ENCODE measurements at places on chromosomes 7 and 10.
A peak's percentile ranks its signal among the peaks of the same experiment; 100 is the strongest.

DNA sequence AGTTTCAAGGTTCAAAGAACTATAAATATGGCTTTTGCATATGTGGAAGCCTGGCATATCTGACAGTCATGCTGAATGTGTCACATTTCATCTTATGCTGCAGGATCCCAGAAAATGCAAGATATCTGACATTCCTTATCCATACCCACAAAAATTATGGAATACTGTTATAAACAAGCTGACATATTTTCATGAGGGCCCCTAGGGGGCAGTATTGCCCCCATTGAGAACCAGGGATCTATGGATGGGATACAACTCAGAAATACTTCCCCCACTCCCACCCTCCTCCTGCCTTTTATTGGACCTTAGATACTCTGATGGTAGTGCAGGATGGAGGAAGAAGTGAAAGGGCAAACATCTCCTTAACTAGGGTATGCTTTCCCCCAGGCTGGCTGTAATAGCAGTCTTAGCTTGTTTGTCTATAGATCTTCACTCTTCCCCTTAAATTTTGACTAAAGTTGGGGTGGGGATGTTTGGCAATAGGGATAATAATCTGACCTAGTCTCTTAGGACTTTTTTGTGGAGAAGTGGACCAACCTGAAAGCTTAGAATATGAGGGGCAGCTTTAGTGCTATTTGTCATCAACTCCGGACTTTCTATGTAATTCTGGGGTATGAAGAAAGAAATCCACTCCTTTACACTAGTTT lies 3.5 kb upstream of the GNGT1 start:
- peak; percentile 66 for DNase-seq

DNA sequence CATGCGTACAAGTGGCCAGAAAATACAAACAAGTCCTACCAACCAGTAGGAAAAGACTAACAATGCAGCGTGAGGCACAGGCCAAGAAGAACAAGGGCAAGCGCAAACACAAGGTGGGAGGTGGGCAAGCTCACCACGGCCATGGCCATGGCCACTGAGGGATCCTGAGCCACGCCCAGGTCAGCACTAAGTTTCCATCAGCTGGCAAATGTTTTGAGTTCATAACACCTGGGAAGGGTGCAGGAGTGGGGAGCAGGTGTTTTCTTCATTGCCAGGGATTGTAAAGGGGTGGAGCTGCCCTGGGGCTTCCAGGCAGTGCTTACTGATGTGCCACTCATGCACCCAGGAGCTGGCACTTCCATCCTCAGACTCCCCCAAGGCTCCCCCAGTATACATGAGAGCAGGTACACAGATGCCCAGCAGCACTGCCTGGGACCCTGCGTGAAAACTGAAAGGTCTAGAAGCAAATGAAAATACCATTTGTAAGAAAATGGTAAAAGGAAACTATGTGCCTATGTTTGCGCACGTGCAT lies 139.2 kb upstream of the RET start:
- DNase-seq, result no peak

GRCh38 chr10:23021430-23021829 lies 73.9 kb upstream of the MSRB2 start:
- DNase-seq, result no peak

DNA sequence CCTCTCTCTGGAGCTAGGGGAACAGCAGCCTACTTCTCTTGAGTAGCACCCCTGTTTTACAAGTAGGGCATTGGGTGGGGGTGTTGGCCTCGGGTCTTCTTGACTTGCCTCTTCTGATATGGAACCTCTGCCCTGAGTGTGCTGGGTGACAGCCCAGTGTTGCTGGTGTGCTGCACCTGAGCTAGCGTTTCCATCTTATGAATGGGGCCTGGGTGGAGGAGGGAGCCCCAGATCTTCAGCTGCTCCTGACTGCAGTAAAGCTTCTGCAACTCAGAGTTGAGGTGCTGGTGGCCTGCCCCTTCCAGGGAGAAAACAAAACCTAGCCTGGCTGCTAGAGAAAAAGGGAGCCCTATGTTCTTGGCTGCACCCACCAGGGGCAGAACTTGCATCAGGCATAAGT lies 202.5 kb upstream of the SHH start:
- DNase-seq, result no peak

- no peak for DNase-seq
These were observed 2.7 kb downstream of the NKX1-2 start for GRCh38 chr10:124446830-124447750.

- peak; percentile 83 for DNase-seq
These were observed 134.6 kb downstream of the RNF216 start for GRCh38 chr7:5646846-5647245.

DNA sequence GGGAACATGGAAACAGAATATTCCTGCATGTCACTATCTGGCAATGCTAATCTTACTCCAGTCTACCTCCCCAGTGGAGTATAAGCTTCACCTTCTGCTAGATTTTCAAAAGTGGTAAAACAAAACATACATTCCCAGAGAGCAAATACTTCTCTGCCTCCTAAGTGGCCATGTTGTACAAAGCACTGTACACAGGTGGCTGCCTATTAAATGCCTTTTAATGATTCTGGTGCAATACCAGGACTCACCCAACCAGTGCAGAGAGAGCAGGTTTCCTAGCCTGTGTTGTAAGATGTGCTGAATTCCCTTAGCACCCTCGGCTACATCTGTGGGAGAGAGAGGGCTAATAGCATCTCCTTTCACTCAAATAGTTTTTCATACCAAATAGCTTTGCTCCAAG lies 684.3 kb upstream of the NRP1 start:
- DNase-seq, result no peak

DNA sequence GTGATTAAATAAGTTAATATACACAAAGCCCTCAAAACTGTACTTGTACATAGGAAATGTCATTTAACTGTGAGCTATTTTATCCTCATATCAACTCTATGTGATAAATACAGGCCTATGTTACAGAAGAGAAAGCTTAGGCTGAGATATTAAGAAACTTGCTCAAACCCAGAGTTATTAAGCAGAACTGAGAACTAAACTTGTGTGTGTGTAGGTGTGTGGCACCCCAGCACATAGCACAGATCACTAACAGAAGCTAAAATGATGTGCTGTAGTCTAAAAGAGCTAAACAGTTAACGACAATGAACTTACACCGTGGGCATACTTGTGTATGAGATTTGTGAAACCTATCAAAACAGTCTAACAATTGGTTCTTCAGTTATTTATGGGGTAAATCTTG lies 34.5 kb downstream of the MTPN start:
- no peak for DNase-seq

DNA sequence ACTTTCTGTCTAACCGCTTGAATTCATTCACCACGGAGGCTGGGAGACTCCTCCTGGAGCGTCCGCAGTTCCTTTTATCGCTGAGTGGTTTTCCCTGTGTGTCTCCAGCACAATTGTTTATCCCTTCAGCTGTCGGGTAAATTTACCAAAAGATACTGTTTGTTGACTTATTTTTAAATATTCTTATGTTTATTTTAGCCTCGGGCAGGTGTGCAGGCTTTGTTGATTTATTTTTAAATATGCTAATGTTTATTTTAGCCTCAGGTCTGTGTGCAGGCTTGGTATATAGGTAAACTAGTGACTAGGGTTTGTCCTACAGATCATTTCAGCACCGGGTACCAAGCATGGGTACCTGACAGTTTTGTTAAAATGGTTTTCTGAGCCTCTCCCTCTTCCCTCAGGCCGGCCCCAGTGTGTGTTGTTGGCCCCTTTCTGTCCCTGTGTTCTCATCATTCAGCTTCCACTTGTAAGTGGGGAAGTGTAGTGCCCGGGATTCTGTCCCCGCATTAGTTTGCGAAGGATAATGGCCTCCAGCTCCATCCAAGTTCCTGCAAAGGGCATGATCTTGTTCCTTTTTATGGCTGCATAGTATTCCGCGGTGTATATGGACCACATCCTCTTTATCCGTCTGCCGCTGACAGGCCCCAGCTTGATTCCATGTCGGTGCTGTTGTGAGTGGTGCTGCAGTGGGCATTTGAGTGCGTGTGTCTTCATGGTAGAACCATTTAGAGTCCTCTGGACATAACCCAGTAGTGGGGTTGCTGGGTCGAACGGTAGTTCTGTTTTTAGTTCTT lies 5.3 kb downstream of the GET4 start:
- no peak for DNase-seq

DNA sequence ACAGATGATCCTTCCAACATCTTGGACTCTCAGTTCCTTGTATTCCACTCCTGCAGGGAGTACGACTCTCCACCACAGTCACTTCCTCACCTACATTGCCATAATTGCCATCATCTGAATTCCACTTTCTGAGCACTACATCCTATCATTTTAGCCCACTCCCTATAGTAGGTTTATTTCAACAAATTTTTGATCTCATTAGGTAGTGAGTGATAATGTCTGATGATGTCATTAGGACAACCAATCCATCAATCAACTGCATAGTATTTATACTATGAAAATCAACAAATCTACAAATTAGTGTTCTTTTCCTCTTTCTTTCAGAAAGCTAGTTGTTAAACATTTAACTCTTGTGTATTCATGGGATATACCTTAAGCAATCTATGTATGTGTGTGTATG lies 13.7 kb upstream of the TRA2A start:
- no peak for DNase-seq

- no peak for DNase-seq
These were observed 22.9 kb upstream of the LRRC17 start for GRCh38 chr7:102889851-102890250.

- DNase-seq, result peak; percentile 84
These were observed 114.5 kb downstream of the HIP1 start for GRCh38 chr7:75624134-75624832.

GRCh38 chr7:131521651-131522163 lies 34.7 kb downstream of the PODXL start:
- DNase-seq, result no peak

GRCh38 chr10:58414270-58415041 lies 29.2 kb downstream of the TFAM start:
- peak; percentile 73 for DNase-seq

- no peak for DNase-seq
These were observed 12.3 kb downstream of the AKR1C3 start for GRCh38 chr10:5106553-5106952.

DNA sequence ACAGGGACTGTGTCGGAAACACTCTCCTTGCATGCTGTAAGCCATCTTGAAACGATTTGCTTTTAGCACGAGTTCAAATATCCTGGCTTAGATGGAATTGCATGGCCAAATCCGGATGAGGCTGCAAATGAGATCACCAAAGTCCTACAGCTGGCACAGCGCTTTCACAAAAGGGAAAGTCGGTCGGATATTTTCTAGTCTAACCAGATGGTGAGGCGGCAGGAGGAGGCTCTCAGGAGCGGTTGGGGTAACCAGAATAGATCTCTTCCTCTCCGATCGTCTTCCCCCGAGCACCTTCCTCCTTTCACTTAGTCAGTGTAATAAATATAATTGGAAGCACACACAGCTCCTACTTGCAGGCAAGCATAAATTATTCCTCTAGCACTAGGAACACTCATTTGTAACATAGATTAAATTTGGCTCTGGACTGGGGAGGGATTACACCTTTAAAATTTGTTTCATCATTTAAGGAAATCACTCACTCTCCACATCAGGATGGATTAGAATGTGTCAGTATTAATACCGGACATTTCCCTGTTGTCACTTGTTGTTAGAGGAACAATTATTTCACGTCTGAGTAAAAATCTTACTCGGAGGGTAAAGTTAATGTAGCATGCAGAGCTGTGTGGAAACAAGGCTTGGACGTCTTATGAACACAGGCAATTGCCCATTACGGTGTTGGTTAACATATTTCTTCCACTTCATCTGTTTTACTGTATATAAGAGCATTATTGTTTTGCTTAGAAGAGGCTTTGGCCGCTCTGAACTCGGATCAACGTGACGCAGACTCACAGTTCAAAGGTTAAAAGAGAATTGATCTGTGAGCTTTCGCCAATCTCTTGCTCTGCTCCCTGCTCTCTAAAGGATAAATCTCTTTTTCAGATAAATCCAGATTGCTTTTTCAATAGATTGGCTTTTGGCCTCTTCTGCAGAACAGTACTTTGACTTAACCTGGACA lies 857.9 kb downstream of the TYW1 start:
- DNase-seq, result no peak

- DNase-seq, result peak; percentile 55
These were observed 4.9 kb upstream of the ABCB4 start for GRCh38 chr7:87480386-87480785.

- peak; percentile 10 for DNase-seq
These were observed 59.3 kb upstream of the BMPER start for GRCh38 chr7:33845991-33846509.

GRCh38 chr7:66571568-66571967 lies 57.1 kb upstream of the KCTD7 start:
- no peak for DNase-seq

DNA sequence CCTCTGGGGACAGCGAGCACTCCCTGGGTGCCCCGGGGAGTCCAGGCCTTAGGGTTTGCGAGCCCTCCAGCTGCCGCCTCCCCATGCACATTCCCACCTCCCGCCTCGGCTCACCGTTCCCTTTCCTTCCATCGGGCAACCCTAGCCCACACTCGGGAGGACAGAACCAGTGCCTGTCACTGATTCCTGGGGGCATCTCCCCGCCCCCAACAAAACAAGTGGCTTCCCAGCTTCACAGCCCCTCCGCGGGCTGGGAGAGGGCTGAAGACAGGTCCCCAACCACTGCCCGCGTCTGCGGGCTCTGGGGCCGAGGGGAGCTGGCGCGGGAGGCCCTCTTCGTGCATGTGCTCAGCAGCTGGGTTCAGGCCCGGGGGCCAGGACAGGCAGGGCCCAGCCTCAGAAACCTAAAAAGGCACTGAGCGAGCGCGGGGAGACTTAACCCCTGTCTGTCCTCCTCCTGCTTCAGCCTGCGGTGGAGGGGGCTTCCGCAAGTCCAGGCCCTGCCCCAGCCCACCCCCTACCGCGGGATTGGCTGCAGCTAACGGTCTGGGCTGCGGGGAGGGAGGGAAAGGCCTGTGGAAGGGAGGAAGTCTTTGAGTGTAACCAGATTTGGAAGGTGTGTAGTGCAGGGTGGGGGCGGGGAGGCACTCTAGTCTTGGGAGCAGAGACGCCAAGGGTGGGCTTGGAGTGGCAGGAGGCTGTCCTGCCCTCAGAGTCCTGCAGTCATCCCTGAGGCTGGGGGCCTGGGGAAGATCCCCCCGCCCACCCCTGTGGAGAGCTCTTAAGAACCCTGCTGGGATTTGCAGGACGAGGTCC lies 1.2 kb downstream of the FLNC start:
- DNase-seq, result peak; percentile 65

DNA sequence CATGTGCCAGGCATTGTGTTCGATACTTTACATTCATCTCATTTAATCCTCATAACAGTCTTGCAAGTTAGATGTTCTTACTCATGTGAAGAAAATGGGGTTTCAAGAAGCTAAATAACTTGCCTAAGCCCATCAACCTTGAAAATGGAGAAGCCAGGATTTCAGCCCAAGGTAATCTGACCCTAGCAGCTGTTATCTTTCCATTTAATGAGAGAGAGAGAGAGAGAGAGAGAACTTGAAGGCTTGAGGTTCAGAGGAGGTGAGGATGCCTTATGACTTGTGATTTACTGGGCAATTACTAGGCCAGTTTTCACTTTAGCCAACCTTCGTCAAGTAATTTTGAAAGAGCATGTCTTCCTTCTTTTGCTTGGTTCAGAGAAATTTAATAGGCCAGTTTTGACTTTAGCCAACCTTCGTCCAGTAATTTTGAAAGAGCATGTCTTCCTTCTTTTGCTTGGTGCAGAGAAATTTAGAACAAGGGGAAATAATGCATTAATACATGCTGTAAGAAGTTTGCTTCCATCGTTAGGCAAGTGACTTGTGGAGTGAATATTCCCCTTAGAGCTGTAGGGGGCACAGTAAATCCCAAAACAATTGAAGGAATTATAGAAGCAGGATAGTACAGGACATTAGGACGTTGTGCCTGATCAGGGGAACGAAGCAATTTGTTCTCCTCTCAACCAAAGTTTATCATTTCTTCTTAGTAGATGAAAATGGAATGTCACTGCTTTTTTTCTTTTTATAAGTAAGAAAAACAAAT lies 143.0 kb upstream of the BMPER start:
- no peak for DNase-seq

Measured in iris pigment epithelial cell (primary cell).